ENCODE measurements at places on chromosomes 3 and 15.

- no peak for DNase-seq
These were observed 20.8 kb downstream of the PLXNA1 start for GRCh38 chr3:127003601-127004280.

DNA sequence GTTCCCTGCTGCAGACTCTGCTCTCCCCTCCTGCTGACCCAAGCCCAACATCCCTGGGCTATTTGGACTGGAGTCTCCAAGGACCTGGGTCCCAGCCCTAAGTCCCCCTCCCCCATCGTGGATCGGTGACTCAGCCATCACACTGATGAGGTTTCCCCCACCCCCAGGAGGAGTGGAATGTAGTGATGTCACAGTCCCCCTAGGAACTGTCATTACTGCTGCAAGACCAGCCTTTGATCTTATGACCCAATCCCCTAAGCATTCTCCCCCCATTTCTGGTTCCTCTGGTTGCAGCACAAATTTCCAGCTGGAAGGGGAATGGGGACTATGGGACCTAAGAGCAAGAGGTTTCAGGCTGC lies 63.4 kb upstream of the CSPG4 start:
- DNase-seq, result no peak

- DNase-seq, result no peak
These were observed 32.7 kb downstream of the SRGAP3 start for GRCh38 chr3:9216736-9217135.

DNA sequence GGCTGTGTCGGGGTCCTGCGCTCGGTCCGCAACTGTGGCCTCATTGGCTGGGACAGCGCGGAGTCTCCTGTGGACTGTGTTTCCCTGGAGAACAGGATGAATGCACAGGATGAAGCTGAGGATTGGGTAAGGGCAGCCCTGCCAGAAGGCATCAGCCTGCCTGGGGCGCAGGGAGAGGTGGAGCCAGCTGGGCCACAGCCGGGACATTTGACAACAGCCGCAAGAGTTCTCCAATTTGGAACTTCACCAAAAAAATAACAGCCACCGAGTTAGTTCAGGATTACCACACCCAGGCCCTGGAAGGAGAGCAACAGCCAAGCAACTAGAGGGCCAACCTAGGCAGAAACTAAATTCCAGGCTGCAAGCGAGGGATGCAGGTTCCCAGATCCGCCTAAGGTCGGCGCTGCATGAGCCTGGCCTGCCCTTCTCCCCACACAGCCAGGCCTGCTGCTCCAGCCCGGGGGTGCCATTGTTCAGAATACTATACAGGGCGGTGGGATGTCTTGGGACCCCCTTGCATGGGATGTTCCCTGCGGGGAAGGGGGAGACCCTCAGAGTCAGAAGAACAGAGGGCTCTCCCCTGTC lies 229.3 kb downstream of the OCA2 start:
- DNase-seq, result no peak

GRCh38 chr3:124351430-124352148 lies 359.7 kb upstream of the ROPN1 start:
- peak; percentile 3 for DNase-seq

- no peak for DNase-seq
These were observed 40.6 kb upstream of the CGNL1 start for GRCh38 chr15:57335719-57336118.

- DNase-seq, result no peak
These were observed 54.0 kb downstream of the KCNH8 start for GRCh38 chr3:19202303-19202702.

DNA sequence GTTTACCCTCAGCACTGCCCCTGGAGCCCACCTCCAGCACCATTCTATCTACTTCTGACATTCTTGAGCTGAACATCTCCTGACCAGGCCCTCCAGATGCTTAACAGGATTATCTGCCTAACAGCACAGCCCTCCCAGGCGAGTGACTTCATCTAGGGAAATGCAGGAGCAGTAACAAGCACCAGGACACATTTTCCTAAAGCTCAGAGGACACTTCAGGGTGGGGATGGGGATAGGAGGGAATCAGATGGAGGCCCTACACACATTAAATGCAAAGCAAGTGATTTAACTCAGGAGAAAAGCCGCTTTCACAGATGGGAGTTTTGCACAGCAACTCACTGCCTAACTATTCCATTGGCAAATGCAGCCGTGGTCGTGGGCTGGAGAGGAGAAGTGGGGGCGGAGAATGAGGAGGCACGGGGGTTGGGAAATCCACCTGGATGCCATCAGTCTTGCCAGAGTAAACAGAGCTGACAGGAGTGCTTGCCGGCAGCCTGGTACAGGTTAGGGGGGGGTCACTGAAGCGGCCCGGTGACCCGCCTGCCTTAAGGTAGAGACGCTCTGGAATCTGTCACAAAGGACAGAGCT lies 21.3 kb upstream of the BNC1 start:
- DNase-seq, result no peak

GRCh38 chr3:32430900-32431299 lies 39.2 kb downstream of the CMTM7 start:
- no peak for DNase-seq

GRCh38 chr15:93566762-93567161 lies 477.8 kb upstream of the RGMA start:
- DNase-seq, result no peak

DNA sequence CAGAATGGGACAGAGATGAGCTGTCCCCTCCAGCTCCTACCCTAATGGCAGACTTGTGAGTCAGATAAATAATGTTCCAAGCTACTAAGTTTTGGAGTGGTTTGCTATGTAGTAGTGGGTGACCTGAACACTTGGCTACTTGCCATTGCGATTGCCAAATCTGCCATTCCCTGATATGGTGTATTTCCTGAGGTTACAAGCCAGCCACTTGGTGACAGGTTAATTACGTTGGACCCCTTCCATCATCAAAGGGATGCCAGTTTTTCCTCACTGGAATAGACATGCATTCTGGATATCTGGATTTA lies 33.6 kb downstream of the MORF4L1 start:
- no peak for DNase-seq

GRCh38 chr3:31174079-31174478 lies 279.6 kb upstream of the GADL1 start:
- no peak for DNase-seq

DNA sequence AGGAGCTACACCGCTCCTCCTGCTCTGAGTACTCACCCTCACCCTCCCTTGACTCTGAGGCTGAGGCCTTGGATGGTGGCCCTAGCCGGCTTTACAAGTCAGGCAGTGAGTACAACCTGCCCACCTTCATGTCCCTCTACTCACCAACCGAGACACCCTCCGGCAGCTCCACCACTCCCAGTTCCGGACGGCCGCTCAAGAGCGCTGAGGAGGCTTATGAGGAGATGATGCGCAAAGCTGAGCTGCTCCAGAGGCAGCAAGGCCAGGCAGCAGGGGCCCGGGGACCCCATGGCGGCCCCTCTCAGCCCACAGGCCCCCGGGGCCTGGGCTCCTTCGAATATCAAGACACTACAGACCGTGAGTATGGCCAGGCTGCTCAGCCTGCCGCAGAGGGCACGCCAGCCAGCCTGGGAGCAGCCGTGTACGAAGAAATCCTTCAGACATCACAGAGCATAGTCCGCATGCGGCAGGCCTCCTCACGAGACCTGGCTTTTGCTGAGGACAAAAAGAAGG lies 21.2 kb upstream of the APEH start:
- no peak for DNase-seq

GRCh38 chr3:108287146-108287545 lies 9.2 kb upstream of the HHLA2 start:
- no peak for DNase-seq

DNA sequence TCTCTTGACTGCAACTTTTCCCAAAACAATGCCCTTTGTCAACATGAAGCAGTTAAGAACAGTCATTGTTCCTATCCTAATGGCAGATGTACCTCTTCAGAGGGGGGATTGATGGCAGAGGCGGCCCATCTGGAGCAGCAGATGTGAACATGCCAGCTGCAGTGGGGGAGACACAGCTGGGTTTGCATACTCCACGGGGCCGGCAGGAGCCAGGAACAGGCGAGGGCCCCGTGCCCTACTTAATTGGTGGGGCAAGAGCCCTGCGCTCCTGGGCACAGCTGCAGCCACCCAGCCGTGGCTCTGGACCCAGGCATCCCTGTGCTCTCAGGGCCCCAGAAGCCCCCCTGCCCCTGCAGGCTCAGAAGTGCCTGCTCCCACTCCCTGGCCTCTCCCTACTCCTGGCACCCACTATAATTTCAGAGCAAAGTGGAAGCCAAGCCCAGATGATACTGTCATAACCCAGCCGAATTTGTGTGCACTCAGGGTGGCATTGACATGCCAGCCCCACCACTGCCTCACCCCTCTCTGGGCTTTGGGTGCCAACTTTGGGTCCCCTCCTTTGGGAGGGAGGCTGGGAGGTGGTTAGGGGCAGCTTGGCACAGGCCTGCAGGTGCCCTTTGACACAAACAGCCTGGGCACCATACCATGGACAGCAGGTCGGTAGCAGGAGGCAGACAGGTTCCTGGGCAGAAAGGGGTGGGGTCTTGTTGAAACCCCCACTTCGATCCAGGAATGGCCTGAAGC lies 34.6 kb downstream of the ROPN1B start:
- DNase-seq, result no peak

- no peak for DNase-seq
These were observed 6.0 kb downstream of the MECOM start for GRCh38 chr3:169657351-169658124.

DNA sequence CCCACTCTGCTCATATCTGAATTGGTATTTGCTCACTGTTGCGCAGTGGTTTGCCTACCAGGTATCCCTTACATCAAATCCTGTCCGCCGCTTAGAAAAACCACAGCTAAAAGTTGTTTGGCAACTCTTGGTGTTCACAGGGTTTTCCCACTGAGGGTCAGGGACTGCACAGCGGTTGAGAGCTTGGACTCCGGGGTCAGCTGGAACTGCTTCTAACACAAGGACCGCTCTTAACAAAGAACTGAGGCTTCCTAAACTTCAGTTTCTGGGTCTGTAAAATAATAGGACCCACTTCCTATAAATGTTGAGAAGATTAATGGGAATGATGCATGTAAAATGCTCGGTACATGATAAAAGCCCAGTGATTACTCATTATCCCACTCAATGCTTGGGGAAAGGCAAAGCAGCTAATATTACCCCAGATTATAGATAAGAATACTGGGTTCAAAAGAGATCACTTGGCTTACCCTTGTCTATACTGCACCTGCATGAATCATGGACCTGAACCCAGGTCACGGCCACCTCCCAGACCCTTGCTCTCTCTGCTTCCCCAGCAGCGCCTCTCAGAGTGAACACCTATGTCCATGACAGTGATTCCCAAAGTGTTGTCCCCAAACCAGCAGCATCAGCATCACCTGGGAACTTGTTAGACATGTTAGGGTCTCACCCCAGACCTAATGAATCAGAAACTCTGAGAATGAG lies 36.1 kb downstream of the LIPC start:
- no peak for DNase-seq

- no peak for DNase-seq
These were observed 107.9 kb downstream of the LRIG1 start for GRCh38 chr3:66392966-66393332.

- DNase-seq, result no peak
These were observed 99.8 kb upstream of the BFSP2 start for GRCh38 chr3:133300102-133300501.

DNA sequence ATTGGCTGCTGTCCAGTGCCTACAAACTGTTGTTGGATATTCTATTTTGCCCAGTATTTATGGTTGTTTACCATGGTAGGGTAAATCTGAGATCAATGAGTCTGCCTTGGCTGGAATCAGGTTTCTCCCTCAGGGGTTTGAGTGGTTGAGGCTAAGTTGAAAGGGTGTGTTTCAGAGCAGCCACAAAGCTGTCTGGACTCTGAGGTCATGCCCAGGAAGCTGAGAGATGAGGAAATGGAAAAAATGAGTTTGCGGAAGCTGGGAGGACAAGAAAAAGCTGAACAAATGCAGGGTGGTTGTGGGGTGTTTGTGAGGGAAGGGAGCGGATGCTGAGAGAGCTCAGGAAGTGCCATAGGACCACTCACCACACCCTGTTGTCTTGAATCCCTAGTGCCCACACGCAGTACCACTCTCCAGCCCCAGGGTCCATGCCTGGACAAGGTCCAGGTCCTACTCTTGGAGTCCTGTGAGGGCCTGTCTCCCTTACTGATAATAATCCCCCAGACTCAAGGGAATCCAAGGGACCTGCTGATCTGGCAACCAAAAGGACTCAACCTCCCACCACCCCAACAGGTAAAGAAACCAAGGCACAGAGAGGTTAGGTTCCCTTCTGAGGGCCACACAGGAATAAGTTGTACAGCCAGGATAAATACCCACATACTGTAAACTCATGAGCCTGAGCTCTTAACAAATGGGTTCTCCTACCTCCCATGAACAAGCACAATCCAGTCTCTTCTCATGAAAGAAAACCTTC lies 81.6 kb downstream of the PPCDC start:
- peak; percentile 93 for DNase-seq

- DNase-seq, result no peak
These were observed 259.9 kb downstream of the ZIC1 start for GRCh38 chr3:147669077-147669476.

GRCh38 chr15:99099661-99100060 lies 5.2 kb upstream of the SYNM start:
- no peak for DNase-seq

- DNase-seq, result no peak
These were observed 34.8 kb upstream of the GSK3B start for GRCh38 chr3:120129051-120129450.

- DNase-seq, result no peak
These were observed 942.8 kb upstream of the CFAP20DC start for GRCh38 chr3:59992578-59992977.

GRCh38 chr3:110846971-110847370 lies 224.6 kb upstream of the NECTIN3 start:
- DNase-seq, result no peak

GRCh38 chr3:158569794-158570193 lies 1.2 kb upstream of the MLF1 start:
- no peak for DNase-seq

DNA sequence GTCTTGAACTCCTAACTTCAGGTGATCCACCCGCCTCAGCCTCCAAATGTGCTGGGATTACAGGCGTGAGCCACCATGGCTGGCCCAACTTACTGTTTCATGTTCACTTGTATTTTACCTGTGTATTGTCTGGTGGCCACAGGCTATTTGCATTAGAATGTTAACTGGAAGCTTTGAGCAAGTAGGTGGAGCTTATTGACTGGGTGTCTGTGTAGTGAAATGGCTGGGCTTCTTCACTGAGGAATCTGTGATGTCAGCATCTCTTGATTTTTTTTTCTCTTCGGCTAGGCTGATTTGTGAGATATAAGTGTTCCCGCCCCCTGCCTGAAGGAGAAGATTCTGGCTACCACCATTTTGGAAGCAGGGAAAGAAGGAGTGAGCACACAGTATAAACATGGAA lies 237.8 kb upstream of the PEX5L start:
- no peak for DNase-seq

GRCh38 chr15:82272154-82272553 lies 9.5 kb downstream of the SAXO2 start:
- DNase-seq, result no peak

GRCh38 chr3:16461463-16462245 lies 51.8 kb downstream of the RFTN1 start:
- DNase-seq, result no peak

GRCh38 chr3:8519774-8520448 lies 18.3 kb downstream of the LMCD1 start:
- DNase-seq, result no peak

GRCh38 chr15:90013503-90013937 lies 12.4 kb downstream of the ZNF710 start:
- peak; percentile 48 for DNase-seq

GRCh38 chr15:85534031-85534430 lies 153.6 kb downstream of the AKAP13 start:
- peak; percentile 61 for DNase-seq

GRCh38 chr15:26967719-26968269 lies 3.2 kb upstream of the GABRG3 start:
- DNase-seq, result no peak

- DNase-seq, result no peak
These were observed 124.6 kb downstream of the TMEM108 start for GRCh38 chr3:133162670-133163305.
